Activated naive CD4-positive, alpha-beta T cell treated with anti-CD3 and anti-CD28 coated beads for 36 hours (primary cell): ENCODE measurements at places on chromosomes 3 and 15.
A peak's percentile ranks its signal among the peaks of the same experiment; 100 is the strongest.

GRCh38 chr3:185716436-185717108, 108.3 kb downstream of the IGF2BP2 start:
- no peak for DNase-seq

GRCh38 chr15:42890161-42890913, 30.2 kb downstream of the TTBK2 start:
- no peak for DNase-seq

GRCh38 chr3:4245671-4246070, 57.5 kb upstream of the SETMAR start:
- DNase-seq: no peak

DNA sequence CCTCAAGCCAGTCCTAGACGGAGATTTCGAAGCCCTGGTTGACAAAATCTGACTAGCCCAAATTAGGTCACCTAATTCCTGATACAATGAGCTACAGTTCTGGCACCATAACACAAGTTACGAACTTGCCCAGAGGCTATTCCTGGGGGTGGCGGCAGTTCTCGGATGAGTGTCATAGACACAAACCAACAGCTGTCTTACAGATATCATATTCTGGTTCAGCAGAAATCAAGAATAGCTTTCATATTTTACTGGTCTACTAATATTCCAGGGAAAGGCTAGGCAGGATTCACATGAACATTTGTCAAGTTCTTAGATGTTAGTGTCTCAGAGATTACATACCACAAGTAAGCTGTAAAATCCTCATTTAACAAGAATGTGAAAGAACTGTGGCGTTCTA, 8.8 kb downstream of the ANAPC13 start:
- DNase-seq: no peak

GRCh38 chr15:77181305-77182074, 110.6 kb upstream of the TSPAN3 start:
- peak; percentile 15 for DNase-seq

- no peak for DNase-seq
Observed at GRCh38 chr15:84833447-84834228, 16.5 kb downstream of the ALPK3 start.

DNA sequence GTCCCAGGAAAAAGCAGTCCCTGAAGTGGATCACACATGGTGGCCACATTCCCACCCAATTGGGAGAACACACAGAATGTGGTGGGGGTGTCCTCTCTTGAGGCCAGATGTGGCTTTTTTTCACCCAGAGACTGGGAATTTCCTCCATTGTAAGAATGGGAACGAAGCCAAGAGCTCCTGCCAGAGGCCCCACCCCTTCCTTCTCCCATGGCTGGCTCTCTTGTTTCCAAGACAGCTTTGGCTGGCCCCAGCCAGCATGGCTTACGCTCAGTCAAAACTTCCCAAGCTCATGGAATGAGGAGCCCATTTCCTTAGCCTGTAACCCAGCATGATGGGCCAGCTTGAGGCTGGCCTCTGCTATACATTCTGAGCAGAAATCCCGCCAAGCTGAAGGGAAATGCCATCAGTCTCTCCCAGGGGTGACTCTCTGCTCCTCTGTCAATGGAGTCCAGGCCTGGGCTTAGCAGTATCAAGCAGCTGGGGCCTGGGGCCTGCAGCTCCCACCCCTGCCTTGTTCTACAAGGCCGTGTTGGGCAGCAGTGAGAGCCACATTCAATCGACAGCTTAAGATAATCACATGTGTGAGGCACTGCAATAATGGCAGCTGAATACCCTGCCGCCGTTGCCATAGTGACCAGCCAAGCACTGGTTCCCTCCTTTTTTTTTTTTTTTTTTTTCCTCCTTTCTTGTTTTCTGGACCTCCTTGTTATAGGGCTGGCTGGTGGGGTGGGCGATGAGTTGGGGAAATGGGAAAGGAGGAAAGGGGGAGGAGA, 142.4 kb downstream of the EPHB1 start:
- no peak for DNase-seq

DNA sequence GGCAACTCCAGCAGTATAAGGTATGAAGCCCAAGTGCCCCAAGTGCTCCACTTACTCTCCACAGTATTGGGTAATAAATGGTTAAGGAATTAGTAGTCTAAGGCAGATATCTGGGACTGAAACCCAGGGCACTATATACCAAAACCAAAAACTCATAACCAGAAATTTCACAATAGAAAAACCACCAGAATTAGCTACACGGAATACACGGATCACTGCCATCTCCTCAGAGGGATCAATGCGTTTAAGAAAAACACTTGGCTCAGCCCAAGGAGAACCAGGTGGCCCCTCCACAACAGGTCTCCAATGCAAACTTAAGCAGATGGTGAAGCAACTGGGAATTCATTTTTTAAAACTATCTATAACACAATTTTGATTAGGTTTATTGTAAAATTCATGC, 83.6 kb downstream of the FAIM start:
- no peak for DNase-seq

DNA sequence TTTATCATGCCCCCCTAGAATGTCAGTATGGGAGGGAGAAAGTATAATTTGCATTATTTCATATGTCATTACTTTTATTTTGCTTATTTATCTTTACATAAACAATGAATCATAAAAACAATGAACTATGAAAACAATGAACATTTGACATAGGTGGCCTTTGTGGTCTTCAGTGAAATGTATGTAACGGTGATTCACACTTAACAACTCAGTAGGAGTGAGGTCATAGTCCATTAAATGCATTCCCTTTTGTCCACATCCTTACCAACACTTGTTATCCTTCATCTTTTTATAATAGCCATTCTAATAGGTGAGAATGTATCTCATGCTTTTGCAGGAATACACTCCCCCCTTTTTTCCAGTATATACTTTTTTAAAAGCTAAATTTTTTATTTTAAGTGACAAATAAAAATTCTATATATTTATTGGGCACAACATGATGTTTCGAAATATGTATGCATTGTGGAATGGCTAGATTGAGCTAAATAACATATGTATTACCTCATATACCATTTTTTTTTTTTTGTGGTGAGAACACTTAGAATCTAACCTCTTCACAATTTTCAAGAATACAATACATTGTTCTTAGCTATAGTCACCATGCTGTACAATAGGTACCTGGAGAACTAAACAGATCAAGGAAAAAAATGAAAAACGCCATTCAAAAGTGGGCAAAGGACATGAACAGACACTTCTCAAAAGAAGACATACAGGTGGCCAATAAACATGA, 189.5 kb downstream of the WDR72 start:
- no peak for DNase-seq

DNA sequence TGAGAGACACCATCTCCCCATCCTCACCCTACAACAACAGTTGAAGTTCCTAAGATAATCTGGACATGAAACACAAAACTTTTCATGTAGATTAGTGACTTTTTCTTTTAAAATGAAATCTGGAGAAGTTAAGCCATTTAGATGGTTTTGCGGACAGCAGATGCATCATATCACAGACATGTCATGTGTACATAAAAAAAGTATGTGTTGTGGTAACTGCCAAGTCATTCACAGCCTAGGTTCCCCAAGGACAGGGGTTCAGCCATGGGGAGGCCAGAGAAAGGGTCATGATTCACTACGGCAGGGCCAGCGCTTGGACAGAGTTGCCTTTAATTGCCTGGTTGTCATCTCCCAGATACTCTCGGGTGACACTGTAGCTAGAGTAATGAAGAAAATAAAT, 163.2 kb downstream of the PDZRN3 start:
- DNase-seq: no peak

GRCh38 chr3:104519468-104520227, 847.1 kb upstream of the ALCAM start:
- DNase-seq: no peak

GRCh38 chr3:101695779-101696372, 9.4 kb upstream of the RPL24 start:
- peak; percentile 52 for DNase-seq

DNA sequence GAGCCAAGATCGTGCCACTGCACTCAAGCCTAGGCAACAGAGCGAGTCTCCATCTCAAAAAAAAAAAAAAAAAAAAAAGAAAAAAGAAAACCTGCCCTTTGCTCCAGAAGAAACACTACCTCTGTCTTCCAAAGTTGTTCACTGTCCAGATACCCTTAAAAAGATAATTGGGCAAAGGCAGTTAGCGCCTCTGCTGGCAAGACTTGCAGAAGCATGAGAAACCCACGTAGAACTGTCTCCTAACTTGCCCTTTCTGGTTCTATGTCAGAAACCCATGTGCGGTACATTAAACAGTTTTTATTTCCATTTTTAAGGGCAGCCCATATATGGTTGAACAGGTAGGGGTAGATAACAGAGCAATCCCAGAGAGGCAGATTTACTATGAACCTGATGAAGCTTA, 1026.4 kb downstream of the ROBO2 start:
- DNase-seq: no peak

DNA sequence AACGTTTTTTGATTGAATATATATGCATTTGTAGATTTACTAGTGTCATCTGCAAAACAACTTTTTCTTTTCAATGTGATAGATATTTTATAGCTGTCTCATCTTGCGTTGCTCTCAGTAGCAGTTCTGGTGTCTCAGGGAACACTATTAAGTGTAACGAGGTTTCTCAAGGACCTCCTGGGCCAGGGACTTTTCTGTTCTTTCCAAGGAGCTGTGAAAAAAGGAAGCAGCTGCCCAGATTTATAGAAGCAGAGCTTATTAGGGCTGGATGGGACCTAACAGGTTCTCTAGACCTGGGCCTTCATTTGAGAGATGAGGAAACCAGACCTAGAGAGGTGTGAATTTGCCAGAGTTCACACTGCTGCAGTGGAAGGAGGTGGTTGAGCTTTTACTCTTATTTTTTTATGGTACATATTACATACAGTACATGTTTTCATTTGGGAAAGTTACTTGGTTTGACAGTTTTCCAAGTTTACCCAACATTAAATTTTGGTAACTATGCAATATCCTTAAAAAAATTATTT, 16.1 kb downstream of the MAP2K1 start:
- DNase-seq: no peak

DNA sequence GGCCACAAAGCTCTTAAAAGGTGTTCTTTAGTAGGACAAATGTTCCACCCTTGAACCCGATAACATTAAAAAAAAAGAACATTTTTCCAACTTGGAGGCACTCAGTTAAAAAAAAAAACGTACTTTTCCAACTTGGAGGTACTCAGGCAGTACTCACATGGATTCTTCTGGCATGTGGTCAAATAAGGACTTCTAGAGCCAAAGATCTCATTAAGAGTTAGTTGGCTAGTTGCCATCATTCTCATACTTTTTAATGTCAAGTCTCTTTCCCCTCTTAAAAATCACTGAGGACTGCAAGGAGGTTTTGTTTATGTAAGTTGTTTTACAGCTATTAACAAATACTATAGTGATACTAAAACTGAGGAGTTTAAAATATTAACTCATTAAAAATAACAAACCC, 101.0 kb downstream of the CADPS start:
- DNase-seq: no peak

- no peak for DNase-seq
Observed at GRCh38 chr3:64163019-64163754, 62.1 kb downstream of the PRICKLE2 start.

DNA sequence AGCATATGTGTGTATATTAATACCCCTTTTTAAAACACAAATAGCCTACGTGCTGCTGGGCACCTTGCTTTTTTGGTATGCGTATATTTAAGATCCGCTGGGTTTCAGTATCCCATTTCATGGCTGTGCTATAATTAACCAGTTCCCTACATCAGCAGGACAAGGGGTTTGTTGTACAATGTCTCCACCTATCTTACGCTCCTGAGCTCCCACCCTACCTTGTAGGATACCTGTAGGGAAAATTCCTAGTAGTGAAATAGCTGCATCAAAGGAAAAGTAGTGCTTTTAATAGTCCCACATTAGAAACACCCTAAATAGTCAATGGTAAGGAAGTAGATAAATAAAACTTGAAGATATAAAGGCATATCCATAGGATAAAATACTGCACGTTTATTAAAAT, 1.4 kb downstream of the MAP6D1 start:
- DNase-seq: no peak

DNA sequence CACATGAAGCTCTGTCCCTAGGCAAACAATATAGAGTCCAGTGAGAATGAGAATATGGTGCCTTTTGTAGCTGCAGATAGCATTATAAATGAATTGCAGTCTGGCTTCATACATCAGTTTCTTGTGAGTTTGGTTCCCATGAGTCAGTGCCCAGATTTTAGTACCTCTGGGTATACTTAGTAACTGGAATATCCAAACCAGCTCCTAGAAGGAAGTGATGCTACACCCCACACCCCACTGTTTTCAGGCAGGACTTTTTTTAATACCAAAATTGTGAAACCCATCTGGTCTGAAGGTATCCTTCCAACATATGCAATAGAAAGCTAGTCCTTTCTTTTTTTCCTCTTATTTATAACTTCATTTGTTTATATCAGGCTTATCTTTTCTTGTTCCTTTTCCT, 42.1 kb upstream of the FOXP1 start:
- no peak for DNase-seq

DNA sequence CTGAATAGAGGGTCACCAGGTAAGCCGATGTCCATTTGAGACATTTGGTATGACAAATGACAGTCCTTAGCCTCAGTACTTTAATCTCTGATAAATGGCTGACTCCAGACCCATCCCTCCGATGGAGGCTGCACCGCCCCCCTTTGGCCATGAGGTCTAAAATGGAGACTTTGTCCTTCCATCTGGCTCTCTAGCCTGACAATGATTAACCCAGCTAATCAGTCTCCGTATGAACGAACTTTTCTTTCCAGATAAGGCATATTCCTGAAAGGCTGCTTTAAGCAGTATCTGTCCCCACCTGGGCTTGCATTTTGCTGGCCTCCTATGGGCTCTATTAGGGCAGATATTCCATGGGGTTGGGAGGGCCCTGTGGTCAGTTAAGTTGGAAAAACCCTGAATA, 10.8 kb upstream of the MYZAP start:
- no peak for DNase-seq

DNA sequence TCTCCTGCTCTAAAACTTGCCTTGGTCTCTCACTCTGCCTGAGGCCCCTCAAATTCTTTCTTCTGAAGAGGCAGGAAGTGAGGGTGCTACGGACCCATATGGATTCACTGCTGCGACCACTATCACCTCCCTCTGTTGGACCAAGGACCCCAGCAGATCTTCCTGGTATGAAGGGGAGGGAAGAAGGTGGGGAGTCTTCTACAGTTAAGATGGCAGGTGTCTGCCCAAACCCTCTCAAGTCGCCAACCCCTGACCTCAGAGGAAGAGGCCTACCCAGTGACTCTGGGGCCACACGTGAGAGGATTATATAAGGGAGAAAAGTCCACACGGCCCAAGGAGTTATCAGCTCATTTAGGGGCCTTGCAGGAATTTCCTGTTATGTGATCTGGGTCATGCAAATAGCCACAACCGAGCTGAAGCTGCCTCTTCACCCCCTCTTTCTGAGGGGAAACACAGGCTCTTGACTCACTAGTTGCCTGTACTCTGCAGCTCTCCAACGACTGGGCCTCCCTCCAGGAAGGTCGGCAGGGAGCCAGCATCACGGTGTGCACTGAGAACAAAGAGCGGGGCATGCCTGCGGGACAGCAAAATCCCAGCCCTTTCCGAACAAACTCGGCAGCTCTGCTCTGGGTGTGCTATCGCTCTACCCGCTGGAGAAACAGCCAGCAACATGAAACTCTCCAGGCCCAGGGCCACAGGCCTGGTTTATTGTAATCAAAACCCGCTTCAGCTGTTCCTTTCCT, 116.0 kb downstream of the XXYLT1 start:
- DNase-seq: no peak

- no peak for DNase-seq
Observed at GRCh38 chr3:113802795-113803455, 35.7 kb upstream of the GRAMD1C start.

- DNase-seq: no peak
Observed at GRCh38 chr3:24707936-24708335, 213.3 kb upstream of the THRB start.

- DNase-seq: no peak
Observed at GRCh38 chr3:183468424-183468823, 40.0 kb upstream of the MCF2L2 start.
